Stimulated activated CD4-positive, alpha-beta T cell treated with anti-CD3 and anti-CD28 coated beads, Interleukin-4, amount 100 ng/mL, for 24 hours (primary cell): ENCODE measurements at places on chromosomes 12 and 14.

- DNase-seq = no peak
Measured at GRCh38 chr12:127262615-127263014, 1004.4 kb upstream of the TMEM132C start.

GRCh38 chr14:66045572-66046021, 440.6 kb upstream of the CCDC196 start:
- DNase-seq = no peak

- no peak for DNase-seq
Measured at GRCh38 chr14:64149921-64150320, 144.2 kb downstream of the ESR2 start.

DNA sequence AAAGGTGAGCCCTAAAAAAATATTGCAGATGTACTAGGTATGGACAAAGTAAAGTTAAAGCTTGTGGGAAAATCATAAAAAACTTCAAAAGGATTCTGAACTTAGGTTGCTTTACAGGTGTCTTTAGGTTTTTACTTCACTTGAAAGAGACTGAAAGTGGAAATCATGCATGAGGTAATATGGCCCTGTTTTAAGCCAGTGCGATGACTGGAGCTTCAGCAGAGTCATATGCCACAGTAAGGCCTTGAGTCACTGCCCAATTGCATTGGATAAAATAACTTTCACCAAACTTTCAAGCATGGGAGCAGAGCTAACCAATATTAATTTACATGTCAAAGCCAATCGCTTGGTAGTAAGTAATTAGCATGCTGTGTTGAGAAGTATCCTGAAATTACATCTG, 63.9 kb upstream of the TMEM260 start:
- no peak for DNase-seq

DNA sequence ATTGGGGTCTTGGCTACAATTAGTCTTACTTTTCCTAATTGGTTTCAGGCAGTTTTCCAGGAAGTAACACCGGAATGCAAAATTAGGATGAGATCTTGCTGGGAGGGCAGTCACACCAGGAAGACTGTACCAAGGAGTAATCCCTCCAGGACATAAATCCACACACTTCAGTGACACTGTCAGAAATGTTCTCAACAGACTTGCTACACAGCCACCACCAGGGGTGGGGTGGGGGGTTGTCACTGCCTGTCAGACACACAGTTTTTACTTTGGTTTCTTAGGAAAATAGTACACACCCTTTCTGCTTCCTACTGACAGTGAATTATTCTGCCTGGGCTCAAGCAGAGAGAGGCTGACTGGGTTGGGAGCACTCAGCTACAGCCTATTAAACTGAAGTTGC, 102.9 kb upstream of the CCDC196 start:
- no peak for DNase-seq

DNA sequence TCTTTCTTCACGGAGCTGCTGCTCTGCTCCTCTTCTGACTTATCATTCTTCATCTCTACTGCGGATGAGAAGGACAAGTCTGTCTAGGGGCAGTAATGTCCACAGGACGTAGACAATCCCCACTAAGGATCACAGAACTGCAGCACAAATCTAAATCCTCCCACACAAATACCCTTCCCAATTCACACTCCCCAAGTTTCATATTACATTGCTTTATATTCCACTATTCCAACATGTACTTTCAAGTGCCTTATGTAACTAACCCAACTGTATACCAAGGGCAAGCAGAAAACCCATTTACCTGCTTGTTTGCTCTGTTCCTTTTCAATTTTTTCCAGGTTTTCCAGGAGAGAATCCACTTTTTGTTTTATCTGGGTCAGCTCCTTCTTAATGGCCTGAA, 55.6 kb upstream of the OR5AU1 start:
- DNase-seq = no peak

DNA sequence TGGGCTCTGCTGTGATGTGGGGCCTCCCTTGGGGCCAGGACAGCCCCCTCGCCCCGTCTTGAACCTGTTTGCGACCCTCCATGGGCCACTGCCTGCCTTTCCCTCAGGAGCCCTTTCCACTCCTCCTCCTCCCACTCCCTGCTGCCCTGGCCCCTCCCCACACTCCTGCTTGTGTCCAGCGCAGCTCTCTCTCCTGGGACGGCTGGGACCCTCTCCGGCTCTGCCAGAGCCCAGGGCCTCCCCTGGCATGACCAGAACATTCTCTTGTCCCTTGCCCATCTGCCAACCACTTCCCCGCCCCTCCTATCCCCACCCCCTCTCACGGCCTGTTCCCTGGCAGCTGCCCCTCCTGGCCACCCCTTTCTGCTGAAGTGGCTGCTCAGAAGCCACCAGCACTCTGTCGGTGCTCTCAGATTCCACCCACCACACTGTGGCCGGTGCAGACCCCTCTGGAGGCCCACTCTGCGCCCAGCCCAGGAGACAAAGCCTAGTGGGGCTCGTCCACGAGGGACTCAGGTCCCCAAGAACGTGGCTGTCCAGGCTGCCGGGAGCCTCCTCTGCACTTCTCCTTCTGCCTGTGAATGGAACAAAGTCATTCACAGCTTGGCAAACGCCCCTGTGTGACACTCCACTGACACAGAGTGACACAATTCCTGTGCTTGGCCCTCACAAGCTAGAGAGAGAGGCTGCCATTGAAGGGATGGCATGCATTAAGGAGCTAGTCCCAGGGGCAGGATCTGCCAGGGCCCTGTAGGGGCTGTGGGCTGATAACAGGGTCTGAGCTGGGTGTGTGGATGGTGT, 1.4 kb downstream of the ASPG start:
- no peak for DNase-seq

GRCh38 chr12:56114084-56114483, 2.3 kb upstream of the RPL41 start:
- no peak for DNase-seq

- no peak for DNase-seq
Measured at GRCh38 chr12:50641566-50641965, 122.3 kb upstream of the ATF1 start.

DNA sequence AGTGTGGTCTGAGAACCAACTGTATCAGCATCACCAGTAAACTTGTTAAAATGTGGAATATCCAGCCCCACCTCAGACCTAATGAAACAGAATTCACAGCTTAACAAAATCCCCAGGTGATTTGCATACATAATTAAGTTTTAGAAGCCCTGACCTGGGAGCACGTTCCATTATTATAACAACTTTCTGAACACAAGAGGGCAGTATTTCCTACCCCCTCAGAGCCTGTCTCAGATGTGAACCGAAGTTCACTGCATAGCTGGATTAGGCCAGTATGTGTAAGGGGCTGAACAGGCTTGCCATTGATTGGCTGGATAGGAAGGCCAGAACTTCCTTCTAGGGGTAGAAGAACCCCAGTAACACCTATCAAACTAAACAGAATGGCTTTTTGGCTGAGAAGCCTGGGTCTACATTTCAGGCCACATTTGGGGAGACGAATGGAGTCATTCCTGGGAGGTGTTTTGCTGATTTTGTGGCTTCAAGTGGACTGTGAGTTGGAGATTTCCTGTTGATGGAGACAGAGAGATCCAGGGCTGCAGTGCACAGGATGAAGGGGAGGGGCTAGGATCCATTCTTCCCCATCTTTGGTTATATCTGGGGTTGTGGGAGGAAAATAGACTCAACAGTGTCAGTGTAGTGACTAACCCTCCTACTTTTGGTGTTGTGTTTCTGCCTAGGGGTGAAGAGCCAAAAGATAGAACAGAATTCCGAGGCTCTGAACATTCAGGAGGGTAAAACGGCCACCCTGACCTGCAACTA, 94.7 kb upstream of the OR4E1 start:
- peak; percentile 23 for DNase-seq

DNA sequence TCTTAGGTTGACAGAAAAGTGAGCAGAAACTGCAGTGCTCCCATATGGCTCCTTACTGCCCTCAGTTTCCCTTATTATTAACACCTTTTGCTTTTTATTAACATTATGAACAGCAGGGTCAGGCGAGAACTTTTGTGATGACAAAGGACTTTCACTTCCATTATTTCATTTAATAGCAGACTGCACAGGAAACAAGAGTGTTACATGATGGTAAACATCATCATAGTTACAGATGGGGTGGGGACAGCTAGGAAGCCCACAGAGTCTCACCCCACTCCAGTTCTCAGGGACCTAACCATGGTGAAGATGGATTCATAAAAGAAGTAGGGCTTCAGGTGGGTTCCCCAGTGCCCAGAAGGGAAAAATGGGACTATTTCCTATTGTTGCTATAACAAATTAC, 110.1 kb upstream of the PELI2 start:
- no peak for DNase-seq

GRCh38 chr14:37230551-37231194, 32.9 kb downstream of the MIPOL1 start:
- no peak for DNase-seq

GRCh38 chr12:64087761-64088160, 134.3 kb downstream of the KICS2 start:
- DNase-seq = no peak

DNA sequence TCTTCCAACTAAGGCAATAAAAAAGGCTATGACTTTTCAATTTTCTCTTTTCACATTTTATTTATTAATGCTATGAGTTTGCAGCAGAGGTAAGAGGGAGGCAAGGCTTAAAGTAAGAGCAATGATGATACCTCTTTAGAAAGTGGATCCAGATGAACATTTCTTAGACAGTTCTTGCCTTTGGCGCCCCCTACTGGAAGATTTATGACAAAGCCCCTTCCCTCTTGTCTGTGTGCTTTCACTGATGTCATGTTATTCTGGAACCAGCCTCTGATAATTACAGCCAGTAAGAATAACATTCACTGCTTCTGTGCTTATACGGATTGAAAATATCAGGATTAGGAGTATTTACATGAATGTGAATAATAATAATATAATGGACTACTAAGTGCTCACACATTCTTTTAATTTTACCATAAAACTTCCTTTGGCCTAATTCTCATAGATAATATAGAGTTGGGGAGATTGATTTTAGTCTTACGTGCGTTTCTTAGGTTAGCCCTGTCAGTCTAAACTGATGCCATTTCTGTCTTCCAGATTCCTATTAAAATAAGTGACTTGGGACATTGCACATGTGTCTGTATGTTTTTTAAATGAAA, 1929.9 kb upstream of the SEL1L start:
- DNase-seq = no peak

- DNase-seq = no peak
Measured at GRCh38 chr14:105700622-105701288, 174.4 kb downstream of the TMEM121 start.

DNA sequence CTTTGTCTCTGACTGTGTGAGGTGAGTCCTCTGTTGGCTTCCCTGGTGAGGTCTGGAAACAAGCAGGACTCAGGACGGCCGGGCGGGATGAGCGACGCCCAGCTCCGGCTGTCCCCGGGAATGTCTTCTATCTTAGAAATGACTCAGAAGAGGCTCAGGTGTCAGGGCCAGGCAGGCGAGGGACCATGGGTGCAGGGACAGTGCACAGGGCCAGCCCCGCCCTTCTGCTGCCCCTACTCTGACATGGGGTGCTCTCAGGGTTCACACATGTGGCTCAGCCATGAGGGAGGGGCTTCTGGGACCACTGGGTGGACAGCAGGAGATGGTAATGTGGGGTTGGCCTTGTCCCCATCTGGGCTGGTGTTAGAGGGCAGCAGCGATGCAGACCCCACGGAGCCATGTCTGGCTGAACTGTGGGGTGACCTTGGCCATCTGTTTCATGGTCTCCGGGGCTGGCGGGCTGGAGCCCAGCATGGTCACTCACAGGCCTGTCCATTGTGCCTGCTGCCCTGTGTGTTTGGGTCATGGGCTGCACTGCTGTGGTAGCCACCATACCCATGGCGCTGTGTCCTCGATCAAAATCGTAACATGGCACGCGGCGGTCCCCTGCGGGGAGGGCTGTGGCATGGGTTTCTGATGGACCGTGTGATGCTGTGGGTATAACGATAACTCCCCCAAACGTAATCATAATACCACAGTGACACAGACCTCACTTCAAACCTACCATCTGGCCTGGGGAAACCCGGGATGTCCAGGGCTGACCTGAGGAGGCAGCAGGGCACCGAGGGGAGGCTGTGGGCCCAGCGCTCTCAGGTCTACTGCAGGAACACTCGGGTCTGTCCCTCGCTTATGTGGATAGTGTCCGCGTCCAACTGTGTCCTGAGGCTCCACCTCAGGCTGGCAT, 368.8 kb downstream of the TMEM121 start:
- DNase-seq = no peak

DNA sequence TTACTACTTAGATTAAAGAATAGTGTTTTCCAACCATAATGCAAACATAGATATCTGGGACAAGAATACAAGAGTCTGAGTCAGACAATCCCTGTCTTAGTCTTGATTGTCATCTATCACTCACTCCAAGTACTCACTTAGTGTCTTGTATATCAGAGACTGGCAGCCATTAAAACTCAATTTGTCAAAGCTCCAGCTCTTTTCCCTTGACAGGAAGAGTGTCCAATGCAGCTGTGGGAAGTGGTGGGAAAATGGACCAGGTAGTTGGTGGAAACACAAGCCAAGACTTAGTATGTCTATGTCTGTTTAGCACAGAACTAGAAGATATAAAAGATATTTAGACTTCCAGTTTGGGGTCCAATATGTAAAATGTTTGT, 271.6 kb upstream of the CLEC14A start:
- DNase-seq = no peak

DNA sequence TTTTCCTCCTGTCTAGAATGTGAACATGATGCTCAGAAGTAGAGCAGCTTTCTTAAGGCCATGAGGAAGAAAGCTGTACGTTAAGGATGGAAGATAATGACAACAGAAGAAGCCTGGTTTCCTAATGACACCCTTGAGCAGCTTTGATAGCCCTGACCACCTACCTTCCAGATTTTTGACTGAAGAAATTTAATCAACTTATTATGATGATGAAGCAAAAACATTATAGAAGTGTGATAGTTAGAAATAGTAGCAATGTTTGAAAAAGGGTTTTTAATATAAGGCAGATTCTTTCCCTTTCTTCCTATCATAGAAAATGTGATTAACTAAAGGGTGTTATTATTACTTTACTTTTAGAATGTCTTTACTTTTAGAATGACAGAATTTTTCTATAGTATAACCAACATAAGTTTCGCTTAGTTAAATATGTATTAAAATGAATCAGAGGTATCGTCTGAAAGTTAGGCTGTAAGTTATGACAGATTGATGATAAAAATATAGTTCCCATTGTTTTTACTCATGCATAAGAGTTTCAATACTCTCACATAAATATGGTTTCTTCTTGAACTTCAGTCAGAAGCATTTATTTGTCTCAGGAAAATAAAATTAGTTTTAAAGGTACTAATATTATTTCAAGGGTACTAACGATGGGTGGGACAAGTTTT, 50.1 kb upstream of the PPFIA2 start:
- DNase-seq = no peak

- DNase-seq = no peak
Measured at GRCh38 chr12:75438059-75438754, 42.3 kb upstream of the GLIPR1 start.

DNA sequence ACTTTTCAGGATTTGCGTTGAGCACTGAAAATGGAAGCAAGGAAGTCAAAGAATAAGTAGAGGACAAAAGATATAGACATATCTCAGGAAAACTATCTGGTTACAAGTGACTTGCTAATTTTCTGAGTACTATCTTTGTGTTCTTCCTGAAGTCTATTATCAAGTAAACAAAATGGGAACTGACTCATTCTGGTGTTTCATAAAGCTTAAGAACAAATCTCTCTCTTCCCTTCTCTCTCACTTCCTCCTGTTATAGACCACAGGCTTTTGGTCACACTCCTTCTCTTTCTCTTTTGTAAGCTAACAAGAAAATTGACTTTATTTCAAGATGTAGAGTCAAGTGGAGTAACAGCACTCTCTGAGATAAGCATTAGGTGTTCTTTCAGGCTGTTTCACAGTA, 406.6 kb upstream of the SYT1 start:
- DNase-seq = no peak

- DNase-seq = no peak
Measured at GRCh38 chr12:6914947-6915788, 788 bp downstream of the ENO2 start.
